MG63 (cell line): ENCODE measurements at places on chromosomes 2 and 18. TPM values are rescaled to one million over a fixed set of nuclear protein-coding genes. Genes with fewer than 3 reads are reported as not detected.
A peak's percentile ranks its signal among the peaks of the same experiment; 100 is the strongest.

ANO7 gene
- 0.10 TPM in 1 of 2 replicates, not detected in the other for total RNA-seq

AMMECR1L gene
- 12.9 and 17.2 TPM in 2 replicates for total RNA-seq

CD8B2 gene
- not detected in 2 replicates for total RNA-seq

ADD2 gene
- total RNA-seq, result 3.4 and 13.3 TPM in 2 replicates

TEKT4 gene
- total RNA-seq, result not detected in 2 replicates

DNA sequence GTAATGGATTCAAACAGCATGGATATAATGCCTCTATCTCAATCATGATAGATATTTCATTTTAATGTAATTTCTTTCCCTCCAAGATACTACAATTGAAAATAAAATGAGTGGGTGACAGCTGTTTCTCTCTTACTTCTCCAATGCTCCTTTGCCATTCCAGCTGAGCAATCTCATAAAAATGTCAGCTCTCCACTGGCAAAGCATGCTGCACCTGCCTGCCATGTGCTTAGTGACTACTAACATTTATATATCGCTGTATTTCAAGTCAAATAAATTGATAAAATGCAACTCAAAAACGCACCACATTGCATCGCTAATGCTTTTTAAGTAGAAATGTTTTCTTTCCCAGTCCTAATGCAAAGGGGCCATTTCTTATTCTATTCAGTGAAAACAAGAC, 1093.9 kb downstream of the CBLN2 start:
- no peak for DNase-seq

GRCh38 chr2:150528861-150529801, 41.7 kb upstream of the RND3 start:
- DNase-seq, result peak; percentile 31

GRCh38 chr2:234074751-234075517, 24.4 kb downstream of the SPP2 start:
- DNase-seq, result no peak

- DNase-seq, result no peak
These were observed 50.8 kb downstream of the PIAS2 start for GRCh38 chr18:46866523-46866922.

- no peak for DNase-seq
These were observed 54.2 kb upstream of the NT5C1B start for GRCh38 chr2:18643326-18644114.

DNA sequence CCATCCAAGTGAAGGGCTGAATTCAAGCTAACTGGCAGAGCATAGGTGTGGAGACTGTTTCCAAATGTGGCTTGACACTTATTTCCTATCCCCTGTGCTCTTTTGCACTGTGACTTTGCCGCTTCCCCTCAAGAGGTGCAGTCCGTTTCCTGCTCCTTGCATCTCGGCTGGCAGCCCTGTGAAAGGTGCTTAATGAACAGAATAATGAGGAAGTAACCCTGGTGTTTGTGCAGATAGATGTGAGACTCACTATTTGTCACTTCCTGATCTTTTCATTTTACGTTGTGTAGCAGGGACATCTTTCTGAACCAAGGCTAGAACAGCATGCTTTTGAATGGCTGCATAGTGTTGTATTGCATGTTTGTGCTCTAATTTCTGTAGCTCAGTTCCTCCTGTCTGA, 60.8 kb downstream of the CEP192 start:
- no peak for DNase-seq

GRCh38 chr2:151833984-151834383, 5.8 kb upstream of the ARL5A start:
- DNase-seq, result no peak

DNA sequence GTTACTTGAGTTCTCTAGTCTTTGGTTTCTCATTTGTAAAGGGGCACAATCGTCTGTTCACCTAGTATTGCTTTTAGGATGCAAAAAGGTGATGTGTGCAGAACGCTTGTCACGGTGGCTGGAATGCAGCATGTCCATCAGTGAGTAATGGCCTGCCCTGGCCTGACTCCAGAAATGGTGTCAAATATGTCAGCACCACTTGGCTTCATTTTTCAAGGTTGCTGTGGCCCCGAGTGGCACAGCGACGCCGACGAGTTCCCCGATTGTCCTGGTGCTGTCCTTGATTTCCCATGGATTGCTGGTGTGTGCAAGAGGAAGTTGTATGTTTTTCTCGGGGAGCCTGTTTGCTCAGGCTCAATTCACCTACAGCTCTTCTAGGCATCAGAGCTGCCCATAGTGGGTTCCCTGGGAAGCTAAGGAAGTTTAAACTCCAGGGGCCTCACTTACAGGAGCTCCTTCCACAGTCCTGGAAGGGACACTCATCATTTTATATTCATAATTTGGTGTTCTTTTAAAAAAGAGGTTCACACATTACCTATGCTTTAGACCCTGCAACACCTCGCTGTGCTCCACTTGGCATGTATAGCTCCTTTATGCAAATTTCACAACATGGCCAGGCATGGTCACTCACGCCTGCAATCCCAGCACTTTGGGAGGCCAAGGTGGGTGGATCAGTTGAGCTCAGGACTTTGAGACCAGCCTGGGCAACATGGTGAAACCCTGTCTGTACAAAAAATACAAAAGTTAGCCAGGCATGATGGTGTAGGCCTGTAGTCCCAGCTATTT, 25.6 kb upstream of the ZNF407 start:
- no peak for DNase-seq

DNA sequence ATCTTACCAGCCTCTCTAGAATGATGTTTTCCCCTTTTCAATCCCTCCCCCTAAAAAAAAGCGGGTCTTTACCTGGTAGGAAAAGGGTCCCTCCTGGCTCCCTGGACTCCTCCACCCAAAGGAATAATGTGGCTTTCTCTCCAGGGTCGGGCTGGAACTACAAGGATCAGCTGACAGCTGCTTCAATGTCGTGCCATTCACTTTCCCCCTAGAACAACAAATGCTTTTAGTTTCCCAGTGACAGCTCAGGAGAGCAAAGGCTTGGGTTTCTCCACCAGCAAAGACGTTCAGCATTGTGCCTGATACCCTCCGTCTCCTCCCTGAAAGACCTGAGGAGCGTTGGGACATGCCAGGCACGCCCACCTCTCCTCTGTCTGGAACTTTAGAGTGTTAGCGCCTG, 173.8 kb upstream of the SIX3 start:
- DNase-seq, result no peak

- no peak for DNase-seq
These were observed 20.1 kb downstream of the IL1RL1 start for GRCh38 chr2:102331311-102331980.

- DNase-seq, result peak; percentile 65
These were observed 1.4 kb downstream of the WNT6 start for GRCh38 chr2:218860950-218861381.

DNA sequence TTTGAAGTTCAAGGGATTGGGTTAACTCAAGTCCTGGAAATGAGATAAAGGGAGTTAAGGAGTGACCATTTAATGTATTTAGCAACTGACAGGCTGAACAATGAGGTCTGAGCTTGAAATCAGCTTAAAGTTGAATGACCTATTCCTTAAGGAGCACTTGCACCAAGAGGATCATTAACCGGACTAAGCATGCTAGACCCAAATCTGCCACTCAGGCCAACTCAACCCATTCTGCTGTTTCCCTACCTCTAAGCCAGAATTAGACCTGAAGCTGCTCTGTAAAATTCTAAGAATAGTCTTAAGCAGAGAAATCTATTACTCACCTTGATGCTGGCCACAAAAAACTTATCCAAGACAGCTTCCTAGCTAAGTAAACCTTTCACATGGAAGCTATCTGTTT, 59.8 kb downstream of the SPRED2 start:
- no peak for DNase-seq

- DNase-seq, result no peak
These were observed 108.9 kb upstream of the GLS start for GRCh38 chr2:190771726-190772125.

- peak; percentile 77 for DNase-seq
These were observed 134.1 kb upstream of the ITGB6 start for GRCh38 chr2:160334028-160334741.

DNA sequence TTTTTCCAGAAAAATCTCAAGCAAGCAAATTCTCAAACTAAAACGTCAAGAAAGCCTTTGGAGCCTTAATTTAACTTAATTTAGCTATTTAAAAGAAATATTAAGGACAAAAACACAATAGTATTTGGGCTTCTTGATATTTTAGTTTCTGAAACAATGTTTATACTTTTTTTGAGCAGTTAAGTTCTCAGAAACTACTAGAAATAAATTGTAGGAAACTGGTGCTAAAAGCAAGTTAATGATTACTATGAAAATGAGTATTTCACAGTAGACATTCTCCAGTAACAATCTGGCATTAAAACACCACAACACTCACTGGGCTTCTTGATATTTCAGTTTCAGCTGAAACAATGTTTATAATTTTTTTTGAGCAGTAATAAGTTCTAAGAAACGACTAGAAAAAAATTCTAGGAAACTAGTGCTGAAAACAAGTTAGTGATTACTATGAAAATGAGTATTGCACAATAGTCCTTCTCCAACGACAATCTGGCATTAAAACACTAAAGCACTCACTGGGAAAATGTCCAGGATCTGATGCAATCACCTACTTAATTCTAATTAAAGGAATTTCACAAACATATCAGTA, 45.1 kb downstream of the TRAK2 start:
- no peak for DNase-seq

DNA sequence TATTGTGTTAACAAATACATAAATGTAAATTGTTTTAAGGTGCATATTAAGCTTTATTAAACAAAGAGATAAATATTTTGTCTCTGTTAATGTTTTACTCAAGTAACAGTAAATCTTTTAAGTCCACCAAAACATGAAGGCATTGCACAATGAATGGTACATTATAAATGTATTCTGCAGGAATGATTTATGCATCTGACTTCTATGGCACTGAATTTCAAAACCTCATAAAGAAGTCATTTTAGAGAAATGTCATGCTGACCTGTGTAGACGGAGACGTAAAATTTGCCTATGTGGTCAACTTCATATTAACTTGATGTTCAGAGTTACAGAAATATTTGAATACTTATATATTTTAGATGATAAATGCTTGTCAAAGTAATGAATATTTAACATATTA, 194.7 kb downstream of the BABAM2 start:
- no peak for DNase-seq
